ENCODE measurements at places on chromosomes 11 and 22.

GRCh38 chr11:7501894-7502293, 11.9 kb upstream of the PPFIBP2 start:
- no peak for ATAC-seq

DNA sequence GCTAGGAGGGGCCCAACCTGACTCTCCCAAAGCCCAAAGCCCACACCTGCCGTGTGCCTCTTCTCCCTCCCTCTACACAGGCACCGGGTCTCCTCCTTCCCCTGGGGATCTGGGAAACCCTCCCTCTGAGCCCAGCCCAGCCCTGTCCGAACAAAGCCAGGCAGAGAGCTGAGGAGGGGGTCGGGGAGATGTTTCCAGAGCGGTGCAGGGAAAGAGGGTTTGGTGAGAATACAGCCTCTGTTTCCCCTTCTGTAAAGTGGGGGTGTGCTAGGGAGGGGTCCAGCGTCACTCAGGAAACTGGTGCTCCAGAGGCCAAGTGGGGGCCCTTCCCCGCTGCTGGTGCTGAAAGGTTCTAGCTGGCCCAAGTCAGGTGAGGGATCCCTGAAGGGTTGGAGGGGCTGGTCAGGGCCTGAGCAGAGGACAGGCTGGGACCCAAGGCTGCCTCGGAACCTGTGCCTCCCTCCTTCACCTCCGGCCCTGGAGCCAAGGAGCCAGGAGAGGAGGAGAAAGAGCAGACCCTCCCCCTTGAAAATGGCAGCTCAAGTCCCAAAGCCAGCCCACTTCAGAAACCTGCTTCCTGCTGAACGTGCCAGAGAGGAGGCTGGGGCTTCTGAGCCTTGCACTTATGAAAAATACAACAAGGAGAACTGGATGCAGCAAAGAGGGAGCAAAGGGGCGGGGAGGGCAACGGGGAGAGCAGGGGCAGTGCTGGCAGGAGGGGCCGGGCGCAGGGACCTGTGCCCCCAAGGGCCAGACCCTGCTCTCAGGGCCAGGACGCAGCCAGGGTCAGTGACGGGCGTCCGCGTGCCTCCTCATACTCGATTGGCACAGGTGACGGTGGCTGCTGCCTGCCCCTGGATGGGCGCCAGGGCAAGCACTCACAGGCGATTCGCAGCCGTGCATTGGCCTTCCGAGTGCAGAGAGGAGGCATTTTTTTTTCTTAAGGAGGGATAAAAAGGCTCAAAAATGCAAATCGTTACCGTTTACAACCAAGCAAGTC, 43.2 kb downstream of the MACROD1 start:
- ATAC-seq = no peak

DNA sequence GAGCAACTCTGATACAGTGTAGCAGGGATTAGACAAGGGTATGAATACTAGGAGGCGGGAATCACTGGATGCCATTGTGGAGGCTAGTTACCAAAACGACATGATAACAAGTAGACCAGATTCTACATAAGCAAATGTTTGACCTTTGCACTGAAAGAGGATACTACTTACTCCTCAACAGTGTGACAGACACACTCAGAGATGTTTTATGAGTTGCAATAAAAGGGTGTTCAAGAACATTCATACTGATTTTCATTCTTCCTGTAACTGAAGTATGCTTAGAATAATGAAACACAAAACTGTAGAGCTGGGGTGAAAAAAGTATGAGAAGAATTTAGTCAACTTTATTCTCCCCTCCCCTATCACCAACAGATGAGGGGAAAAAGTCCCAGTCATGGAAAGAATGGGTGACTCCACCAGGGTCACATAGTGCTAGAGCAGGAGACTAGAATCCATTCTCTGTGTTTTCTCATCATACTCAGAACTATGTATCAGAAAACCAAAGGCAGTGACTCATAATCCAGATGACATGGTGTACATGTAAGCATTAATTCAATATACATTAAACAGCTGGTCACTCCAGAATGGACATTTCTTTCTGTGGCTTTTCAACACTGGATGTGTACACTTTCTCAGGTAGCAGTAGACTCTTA, 32.8 kb downstream of the ARHGAP20 start:
- no peak for ATAC-seq

DNA sequence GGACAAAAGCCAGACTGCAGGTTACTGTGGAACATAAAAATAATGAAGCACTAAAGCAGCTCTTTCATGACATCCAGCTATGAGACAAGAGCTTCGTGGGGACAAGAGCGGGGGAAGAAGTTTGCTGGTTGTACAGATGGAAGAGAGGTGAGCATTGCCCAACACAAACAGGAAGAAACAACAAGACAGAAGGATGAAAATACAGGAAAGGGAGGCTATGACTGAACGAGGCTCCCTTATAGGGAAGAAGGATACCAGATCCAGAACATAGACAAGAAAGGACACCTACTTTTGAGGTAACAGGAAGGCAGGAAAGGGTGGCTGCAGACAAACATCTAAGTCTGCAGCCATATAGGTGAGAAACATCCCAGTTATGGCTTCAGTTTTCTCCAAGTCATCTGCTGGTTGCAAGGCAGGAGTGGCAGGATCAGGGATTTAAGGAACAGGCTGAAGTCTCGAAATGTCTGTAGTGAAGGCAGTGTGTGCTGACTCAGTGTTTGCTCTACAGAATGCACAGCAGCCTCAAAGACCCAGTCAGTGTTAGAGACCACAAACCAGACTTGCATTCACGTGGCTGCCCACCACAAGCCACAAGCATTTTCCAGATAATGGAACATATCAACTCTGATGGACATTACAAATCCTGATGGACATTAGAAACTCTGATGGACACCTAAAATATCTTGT, 1.9 kb downstream of the CLTCL1 start:
- no peak for ATAC-seq

DNA sequence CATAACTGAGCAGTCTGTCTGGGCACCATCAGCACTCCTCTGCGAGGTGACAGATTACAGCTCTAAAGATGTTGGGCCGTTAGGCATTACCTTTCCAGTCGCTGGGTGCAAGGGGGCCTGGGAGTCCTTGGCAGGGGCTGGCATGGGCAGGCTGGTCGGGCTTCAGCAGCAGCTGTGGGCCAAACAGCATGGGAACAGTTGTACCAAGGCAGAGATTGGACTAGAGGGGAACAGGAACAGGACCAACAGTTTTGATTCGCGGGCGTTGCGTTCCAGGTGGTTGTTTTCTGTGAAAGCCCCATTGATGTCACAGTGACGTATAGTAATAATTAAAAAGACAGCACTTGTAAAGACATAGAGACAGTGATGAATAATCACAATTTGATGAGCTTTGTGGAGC, 25.8 kb upstream of the B3GAT1 start:
- no peak for ATAC-seq
